ENCODE measurements at places on chromosomes 2 and 18.

DNA sequence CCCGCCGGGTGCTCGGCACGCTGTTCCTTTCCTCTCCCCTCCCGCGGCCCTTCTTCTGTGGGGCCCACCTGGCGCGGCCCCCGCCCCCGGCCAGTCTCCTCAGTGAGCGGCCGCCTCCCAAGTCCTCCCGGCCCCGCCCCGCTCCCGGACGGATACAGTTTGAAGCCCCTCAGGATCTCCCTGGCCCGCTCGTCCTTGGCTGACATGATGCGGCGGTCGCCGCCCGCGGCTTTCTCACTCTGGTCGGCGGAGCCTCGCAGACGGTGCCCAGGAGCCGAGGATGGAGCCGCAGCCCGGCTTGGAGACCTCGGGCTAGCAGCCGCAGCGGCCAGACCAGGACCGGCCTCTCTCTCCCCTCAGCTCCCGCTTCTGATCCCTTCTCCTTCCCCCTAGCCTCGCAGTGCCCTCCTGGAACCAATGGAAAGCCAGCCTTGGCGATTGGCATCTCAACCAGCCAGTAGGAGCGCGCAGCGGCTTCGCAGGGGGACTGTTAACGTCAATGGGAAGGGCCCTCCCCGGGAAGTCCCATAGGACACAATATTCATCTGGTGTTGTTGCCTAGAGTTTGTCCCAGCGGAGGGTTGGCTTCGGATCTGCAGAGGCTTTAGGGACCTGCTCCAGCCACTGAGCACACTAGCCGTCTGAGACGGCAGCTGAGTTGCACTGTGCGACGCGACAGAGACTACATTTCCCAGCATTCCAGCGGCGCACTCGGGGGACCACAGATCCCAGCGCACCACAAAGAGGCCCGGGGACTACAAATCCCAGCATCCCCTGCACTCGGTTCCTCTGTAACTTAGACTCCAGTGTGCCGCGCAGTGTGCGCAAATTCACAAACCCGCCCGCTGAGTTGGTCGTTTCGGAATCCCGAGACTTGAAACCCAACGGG lies at the start of gene PDE6D:
Gene PDE6D (minus strand): TSS at position 374 of the 889 bp plus-strand sequence. CDS start 168 bp downstream, at position 206.
- peak; percentile 98 for DNase-seq

- no peak for DNase-seq
Measured at GRCh38 chr2:176162911-176163671, 6.0 kb downstream of the HOXD3 start.

- DNase-seq, result no peak
Measured at GRCh38 chr2:234091432-234091879, 41.0 kb downstream of the SPP2 start.

- DNase-seq, result no peak
Measured at GRCh38 chr2:189578272-189578950, 2.2 kb downstream of the SLC40A1 start.

- no peak for DNase-seq
Measured at GRCh38 chr2:1884933-1885580, 140.7 kb upstream of the PXDN start.

DNA sequence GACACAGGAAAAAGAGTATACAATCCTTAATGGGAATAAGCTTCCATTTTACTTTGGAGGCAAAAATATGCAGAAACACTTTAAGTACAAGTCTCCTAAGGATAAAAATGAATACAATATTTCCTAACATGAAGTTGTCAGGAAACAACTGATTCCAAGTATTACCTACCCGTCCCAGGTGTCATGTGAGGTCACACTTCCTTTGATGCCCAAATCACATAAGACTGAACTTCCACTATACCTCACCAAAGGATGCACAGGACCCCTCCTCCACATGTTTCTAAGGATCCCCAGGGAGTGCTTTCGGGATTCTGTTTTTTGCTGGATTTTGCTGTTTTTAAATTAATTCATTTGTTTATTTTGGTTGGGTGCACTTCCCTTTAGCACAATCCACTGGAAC lies 438.5 kb upstream of the TCF4 start:
- no peak for DNase-seq

GRCh38 chr2:8752385-8752784 lies 70.5 kb downstream of the ID2 start:
- no peak for DNase-seq

DNA sequence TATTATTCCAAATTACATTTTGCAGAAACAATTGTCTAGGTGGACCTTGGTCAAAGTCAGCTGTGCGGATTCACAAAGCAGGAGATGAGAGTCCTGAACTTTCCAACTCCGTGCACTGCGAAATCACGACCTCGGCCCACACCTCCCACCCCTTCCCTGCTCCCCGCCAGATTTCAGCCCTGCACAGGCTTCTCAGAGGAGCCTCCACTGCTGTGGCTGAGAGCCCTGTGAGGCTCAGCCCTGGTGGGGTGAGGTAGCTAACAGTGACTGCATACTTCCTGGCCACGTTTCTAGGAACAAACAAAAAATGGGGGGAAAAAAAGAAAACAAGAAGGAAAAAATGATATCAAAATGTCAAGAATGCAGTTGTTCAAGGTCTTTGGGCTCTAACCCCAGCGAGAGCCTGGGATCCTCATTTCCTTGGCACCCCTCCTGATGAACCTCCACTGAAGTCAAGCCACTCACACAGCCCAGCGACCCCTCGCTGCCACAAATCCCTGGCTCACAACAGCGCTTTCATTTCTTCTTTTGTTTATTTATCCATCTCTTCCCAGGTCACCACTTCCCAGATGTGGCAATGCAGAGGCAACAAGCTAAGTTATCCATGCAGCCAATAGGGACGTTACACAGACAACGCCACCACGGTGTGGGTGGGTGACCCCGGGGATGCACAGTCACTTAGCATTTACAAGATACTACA lies 729.7 kb upstream of the ID2 start:
- no peak for DNase-seq

- no peak for DNase-seq
Measured at GRCh38 chr18:79617511-79618500, 61.8 kb upstream of the CTDP1 start.

- DNase-seq, result no peak
Measured at GRCh38 chr2:38301340-38301968, 75.6 kb downstream of the ATL2 start.

DNA sequence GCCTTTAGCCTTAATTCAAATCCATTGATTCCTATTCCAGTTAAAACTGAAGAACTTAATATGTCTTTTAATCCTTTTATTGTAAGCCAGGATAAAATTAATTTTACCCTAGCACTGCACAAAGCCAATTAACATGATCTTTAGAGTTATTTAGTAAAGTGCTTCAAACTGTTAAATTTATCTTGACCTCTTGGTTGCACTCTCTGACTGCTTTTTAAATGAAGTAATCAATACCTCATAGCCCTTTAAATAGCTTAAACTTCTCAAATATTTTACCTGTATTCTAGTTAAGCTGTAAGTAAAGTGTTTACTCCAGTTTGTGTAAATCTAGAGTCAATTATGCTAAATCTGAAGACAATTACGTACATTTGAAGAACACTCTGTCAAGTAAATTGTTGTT lies 221.0 kb downstream of the WDR7 start:
- no peak for DNase-seq

GRCh38 chr2:112728378-112729175 lies 7.8 kb downstream of the NT5DC4 start:
- no peak for DNase-seq

DNA sequence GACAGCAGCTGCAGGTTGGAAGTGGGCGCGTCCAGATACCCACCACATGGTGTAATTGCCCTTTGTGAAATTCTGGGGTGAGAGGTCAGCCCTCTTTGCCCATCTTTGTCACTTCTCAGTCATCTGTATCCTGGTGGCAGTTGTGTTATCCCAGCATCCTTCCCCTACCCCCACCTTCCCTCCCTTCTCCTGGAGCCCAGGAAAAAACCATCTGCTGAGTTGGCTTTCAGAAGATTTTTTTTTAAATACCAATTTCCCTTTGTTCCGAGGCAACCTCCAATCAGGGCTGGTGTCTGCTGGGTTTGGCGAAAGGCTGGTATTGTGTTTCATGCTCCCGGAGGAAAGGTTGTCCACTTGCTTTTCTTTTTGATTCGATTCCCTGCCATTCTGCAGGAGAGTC lies 35.2 kb downstream of the SETBP1 start:
- DNase-seq, result no peak

DNA sequence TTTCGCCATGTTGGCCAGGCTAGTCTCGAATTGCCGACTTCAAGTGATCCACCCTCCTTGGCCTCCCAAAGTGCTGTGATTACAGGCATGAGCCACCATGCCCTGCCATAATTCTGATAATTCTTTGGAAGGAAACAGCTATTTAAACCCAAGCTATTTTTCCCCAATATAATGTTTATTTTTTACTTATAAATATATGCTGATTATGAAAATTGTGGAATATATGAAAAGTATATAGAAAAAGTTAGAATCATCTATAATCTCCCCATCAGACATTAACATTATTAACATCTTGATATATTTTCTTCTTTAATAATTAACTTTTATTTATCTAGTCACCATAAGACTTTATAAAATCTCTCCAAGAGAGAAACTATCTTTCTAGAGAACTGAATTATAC lies 41.2 kb downstream of the HADHB start:
- DNase-seq, result no peak

DNA sequence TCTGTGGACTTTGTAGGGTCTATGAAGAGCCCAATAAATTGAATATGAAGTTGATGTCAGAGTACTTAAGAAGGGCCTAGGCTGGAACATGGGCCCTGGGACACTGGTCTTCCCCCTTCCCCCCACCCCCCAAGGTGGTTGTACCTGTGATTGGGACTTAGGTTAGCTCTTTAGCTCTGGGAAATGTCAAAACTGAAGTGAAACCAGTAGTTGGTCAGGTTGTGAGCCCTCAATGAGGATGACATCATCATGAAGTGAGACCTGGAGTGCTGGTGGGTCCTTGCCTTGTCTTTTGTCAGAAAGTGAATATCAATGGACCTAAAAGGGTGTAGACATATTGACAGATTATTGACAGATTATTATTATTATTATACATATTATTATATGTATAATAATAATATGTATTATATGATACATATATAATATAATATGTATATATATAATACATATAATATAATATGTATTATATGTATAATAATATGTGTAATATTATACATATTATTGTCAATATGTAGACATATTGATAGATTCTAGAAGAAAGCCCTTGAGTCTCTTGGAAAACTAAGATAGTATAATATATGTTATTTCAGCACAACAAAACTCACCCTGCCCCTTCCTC lies 5.4 kb downstream of the MARS2 start:
- DNase-seq, result no peak

GRCh38 chr2:211503856-211504255 lies 947.5 kb downstream of the CPS1 start:
- no peak for DNase-seq

DNA sequence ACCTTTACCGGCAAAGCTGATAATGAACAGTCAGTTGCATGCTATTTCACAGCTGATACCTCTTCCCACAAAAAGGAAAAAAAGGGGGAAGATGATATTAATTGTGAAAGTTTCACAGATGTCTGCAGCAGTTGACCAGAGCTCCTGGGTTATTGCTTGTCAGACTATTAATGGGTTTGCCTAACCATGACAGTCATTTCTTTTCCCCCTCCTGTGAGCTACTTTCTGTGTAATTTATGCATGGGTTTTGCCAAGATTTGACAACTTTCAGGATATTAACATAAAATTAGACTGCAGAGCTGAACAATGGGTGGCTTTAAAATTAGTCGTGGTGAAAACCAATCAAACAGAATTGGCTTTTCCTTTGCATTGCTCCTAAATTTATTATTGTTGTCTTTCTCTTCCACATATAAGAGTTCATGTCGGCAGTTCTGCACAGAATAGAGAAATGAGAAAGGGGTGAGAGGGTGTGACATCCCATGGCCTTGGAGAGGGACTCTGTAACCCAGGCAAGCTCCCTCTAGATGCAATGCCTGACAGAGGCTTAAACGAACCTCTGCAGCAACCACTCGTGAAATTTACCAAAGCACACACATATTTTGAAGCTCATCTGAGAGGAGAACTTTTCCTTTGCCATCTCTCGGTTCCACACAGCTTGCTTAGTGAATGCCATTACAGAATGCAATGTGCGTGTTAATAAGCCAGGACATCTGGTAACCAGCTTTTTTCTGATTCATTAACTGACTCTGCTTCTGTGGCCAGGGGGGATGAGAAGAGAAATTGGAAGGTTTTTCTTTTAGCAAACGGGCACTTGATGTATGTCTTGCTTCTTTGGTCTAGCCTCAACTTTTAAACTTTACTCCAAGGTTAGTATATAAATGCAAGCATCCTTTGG lies 82.2 kb upstream of the ITGA4 start:
- no peak for DNase-seq

DNA sequence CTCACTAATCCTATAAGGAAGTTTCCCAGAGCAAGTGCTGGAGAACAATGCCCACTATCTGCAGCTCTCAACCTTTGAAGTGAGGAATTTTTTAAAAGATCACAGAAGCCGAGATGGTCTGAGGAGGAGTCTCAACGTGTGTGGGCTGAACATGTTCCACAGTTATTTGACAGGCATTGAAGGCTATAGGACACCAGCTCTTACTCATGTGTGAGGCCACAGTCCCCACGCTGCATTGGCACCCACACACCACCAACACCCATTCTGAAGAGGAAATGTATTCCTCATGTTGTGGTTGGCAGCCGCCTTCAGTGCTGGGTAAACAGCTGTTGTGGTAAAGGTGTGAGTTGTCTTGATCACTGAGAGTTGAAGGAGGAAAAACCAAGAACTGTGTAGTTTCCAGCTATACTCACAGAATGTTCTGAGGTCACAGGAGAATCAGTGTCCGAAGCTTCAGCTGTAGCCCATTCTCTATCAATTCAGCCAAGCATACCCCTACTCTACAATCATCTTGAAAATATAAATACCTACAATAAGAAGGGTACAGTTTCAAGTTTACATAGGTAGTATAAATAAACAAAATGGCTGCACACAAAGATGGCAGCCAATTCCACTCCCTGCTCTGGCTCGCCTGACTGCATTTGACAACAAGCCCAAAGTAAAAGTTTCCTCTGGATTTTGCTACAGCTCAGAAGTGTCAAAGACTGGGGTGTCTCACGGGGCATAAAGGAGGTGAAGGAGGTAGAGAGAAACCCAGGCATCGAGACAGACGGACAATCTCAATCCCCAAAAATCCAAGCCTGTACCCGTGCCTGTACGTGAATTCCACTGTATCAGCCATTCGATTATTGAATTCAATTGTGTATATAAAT lies 12.1 kb downstream of the CD226 start:
- DNase-seq, result no peak

DNA sequence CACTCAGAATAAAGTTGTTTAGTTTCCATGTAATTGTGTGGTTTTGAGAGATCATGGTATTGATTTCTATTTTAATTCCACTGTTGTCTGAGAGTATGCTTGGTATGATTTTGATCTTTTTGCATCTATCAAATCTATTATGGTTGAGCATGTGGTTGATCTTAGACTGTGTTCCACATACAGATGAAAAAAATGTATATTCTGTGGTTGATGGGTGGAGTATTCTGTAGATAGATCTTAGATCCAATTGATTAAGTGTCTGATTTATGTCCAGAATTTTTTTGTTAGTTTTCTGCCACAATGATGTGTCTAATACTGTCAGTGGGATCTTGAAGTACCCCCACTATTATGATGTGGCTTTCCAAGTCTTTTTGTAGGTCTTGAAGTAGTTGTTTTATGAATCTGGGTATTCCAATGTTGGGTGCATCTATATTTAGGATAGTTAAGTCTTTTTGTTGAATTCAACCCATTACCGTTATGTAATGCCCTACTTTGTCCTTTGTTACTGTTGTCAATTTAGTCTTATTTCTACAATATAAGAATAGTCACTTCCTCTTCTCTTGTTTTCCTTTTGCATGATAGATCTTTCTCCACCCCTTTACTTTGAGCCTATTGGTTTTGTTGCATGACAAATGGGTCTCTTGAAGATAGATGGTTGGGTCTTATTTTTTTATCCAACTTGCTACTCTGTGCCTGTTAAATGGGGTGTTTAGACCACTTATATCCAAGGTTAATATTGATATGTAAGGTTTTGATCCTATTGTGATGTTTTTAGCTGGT lies 101.8 kb downstream of the TRABD2A start:
- no peak for DNase-seq

All from WERI-Rb-1 (cell line).